ENCODE measurements at places on chromosomes 16 and 17.

- DNase-seq: no peak
These were observed 14.9 kb upstream of the MMD start for GRCh38 chr17:55436224-55437158.

DNA sequence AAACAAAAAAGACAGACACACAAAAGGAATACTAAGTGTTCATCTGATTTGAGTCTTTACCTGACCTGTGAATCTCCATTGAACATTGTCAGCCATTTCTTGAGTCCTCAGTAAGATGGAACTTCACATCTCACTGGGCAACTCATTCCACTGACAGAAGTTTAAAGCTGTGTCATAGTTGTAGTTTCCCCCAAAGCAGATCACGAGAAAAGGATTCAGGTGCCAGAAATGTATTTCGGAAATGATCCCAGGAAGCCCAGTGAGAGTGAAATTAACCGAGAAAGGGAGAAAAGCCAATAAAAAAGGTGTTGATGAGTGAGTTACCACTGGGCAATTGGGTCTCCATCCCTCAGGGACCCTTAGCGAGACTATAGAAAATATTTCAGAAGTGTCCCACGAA, 6.5 kb downstream of the CHD9 start:
- no peak for DNase-seq

- DNase-seq: no peak
These were observed 90.7 kb downstream of the USP31 start for GRCh38 chr16:23058576-23058975.

GRCh38 chr17:7560172-7561027, 1.3 kb upstream of the SENP3 start:
- DNase-seq: no peak

- DNase-seq: no peak
These were observed 135.7 kb upstream of the NLRP1 start for GRCh38 chr17:5719976-5720375.

All from smooth muscle cell of the brain vasculature (primary cell).